Choroid plexus epithelial cell (primary cell): ENCODE measurements at places on chromosomes 1 and 21.
A peak's percentile ranks its signal among the peaks of the same experiment; 100 is the strongest.

DNA sequence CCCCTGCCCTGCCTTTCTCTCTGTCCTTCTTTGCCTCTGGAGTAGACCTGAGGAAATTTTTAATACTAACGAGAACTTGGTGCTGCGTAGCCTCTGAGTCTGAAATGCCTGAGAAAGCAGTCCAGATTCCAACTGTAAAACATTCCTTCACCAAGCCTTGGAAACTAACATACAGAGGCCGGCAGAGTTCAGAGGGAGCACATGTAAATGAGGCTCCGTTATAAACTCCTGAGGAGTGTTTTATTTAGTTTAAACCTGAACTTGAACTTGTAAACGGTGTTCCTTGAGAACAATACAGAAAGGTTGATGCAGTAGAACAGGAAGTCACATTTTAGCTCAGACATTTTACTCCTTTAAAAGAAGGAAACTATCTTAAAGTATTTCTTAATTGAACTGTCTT lies 280.7 kb downstream of the TM2D1 start:
- DNase-seq, result peak; percentile 31

DNA sequence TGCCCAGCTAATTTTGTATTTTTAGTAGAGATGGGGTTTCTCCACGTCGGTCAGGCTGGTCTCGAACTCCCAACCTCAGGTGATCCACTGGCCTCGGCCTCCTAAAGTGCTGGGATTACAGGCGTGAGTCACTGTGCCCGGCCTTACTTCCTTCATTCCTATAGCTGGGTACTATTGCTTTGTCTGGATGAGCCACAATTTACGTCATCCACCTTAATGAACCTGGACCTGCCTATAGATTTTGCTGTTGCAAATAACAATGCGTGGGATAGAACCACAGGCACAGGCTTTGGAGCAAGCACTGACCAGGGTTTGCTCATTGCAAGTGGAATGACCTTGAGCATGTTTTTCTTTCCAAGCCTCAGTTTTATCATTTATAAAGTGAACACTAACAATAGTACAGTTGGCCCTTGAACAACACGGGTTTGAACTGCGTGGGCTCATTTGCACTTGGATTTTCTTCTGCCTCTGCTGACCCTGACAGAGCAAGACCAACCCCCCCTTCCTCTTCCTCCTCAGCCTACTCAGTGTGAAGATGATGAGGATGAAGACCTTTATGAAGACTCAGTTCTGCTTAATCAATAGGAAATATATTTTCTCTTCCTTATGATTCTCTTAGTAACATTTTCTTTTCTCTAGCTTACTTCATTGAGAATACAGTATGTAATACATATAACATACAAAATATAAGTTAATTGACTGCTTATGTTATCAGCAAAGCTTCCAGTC lies 33.3 kb upstream of the BECN2 start:
- no peak for DNase-seq

DNA sequence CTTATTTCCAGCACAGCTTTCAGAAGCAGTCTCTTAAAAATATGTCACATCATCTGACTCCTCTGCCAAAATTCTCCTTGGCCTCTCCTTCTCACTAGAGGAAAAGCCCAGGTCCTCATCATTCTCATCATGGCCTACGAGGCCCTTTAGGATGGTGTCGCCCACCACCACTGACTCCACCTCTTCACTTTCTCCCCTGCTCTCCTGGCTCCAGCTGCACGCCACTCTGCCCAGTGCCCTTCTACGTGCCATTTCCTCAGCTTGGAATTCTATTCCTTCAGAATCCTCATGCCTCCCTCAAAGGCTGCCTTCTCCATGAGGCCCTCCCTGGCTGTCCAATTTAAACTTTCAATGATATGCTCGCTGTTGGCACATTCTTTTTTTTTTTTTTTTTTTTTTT lies 25.3 kb upstream of the BTG2 start:
- DNase-seq, result no peak

DNA sequence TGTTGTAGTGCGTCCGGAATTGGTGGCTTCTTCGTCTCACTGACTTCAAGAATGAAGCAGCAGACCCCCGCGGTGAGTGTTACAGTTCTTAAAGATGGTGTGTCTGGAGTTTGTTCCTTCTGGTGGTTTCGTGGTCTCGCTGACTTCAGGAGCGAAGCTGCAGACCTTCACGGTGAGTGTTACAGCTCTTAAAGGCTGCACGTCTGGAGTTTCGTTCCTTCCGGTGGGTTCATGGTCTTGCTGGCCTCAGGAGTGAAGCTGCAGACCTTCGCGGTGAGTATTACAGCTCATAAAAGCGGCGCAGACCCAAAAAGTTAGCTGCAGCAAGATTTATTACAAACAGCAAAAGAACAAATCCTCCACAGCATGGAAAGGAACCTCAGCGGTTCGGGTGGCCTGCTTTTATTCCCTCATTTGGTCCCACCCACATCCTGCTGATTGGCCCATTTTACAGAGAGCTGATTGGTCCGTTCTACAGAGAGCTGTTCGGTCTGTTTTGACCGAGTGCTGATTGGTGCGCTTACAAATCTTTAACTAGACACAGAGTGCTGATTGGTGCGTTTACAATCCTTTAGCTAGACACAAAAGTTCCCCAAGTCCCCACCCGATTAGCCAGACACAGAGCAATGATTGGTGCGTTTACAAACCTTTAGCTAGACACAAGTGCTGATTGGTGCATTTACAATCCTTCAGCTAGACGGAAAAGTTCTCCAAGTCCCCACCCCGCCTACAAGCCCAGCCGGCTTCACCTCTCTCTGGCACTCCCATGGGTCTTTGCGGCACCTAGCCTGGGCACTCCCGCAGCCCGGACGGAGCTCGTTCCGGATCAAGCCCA lies 49.6 kb upstream of the KRTAP19-8 start:
- DNase-seq, result no peak

DNA sequence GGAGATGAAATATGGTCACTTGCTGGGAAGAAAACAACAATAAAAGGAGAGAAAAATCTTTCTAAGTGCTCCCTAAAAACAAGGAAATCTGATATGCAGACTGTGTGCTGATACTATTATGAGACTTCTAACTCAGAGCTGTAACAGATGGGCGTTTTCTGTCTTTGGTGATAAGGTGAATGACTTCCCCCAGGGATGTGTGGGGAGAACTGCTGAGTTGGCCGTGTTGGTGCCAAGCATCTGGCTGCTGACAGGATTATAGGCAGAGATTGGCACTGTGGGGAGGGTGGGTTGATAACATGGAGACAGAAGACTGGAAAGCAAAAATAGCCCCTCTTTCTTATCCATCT lies 438.5 kb upstream of the PLXNA2 start:
- no peak for DNase-seq

DNA sequence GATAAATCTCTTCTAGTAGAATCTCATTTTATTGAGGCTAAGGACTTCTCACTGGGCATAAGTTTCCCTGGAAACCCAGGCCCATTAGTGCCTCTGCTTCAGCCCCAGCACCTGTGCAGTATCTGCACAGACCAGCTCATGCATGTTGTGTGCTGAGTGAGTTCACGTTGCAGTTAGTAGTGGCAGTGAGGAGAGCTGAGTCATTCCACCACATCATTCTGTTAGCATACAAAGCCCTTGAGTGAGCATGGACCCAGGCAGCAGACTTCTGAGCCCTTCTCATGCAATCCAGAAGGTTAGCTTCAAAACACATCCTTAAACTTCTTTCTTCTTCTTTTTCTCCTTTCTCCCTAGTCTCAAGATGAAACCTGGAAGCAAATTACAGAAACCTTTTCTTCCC lies 45.8 kb upstream of the NTPCR start:
- peak; percentile 71 for DNase-seq

DNA sequence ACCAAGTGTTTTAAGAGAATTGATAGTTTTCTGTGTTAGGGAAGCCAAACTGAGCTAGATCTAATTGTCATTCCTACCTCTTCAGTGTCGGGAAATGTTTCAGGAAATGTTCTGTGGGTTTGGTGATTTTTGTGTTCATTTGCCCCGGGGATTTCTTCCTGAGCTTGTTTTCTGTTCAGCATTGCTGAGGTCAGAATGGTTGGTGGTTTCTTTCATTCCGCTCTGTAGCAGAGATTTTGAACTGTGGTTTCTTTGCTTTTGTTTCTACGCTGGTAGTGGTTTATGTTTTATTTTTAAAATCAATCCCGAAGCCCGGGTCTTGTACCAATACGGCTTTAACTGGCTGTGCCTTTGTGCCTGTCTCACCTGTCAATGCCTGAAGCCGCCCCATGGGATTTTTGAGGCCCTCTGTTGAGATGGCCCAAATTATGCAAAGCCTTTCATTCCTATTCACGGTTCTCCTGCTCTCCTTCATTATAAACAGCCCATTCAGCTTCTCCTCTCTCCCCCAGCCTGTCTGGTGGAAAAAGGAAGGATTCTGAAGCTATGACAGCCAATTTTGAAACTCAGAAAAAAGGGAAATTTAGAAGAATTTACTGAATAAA lies 417.2 kb upstream of the KAZN start:
- no peak for DNase-seq

DNA sequence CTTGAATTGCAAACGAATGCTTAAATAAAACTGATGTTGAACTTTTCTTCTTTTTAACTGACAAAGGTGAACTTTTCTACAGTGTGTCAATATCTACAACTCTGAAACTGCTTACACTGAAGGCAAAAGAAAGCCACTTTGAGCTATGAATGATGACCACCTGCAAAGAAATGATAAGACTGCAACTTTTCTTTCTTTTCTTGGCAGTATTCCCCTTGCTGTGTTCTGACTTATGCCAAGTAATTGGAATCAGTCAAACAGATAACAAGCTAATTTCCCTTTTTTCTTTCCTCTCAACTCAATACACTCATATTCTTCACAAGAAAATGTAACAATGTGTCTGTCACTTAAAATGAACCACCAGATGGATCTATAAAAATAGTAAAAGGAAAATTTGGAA lies 588.1 kb upstream of the BRINP3 start:
- peak; percentile 1 for DNase-seq

DNA sequence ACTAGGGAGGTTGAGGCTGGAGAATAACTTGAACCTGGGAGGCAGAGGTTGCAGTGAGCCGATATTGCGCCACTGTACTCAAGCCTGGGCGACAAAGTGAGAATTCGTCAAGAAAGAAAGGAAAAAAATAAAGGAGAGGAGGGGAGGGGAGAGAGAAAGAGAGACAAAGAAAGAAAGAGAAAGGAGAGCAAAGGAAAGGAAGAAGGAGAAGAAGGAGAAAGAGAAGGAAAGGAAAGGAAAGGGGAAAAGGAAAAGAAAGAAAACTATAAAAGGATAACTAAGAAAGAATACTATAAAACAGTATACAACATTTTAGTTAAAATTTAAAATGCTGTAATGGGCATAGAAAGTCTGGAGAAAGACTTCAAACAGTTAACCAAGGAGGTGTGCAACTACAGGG lies 33.6 kb downstream of the EIF4G3 start:
- DNase-seq, result no peak
